Retinal pigment epithelial cell (primary cell): ENCODE measurements at places on chromosomes 3 and 15.

- DNase-seq: no peak
Measured at GRCh38 chr3:131564812-131565211, 62.0 kb upstream of the MRPL3 start.

GRCh38 chr3:51828297-51828696 is 33.1 kb upstream of the IQCF2 start:
- no peak for DNase-seq

DNA sequence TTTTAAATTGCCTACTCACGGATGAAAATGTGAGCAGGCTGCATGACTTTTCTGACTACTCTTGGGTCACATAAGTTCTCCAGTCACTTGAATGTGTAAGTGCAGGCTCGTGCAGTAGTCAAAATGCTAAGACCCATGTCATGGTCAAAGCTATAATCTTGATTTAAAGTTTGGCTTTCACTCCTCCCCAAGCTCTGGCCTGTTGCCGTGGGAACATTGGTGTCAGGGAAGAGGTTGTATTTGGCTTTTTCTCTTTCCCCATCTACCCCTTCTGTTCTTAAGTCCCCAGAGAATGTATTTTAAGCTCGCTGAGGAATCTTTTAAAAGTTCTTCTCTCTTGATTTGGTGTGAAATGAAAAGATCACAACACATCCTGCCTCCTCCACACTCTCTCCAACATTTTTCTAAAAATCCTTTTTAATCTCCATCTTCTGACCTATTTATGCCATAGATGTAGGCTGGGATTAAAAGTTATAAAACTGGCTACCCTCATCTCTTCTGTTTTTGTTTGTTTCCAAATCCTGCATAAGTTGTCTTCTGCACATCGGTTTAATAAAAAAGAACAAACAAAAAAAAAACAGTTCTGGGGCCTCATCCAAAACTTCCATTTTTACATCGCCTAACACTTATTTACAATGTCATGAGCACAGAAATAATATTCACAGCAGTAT is 61.4 kb upstream of the ADAMTSL3 start:
- DNase-seq: no peak

GRCh38 chr3:10926811-10927521 is 65.6 kb upstream of the SLC6A1 start:
- peak; percentile 63 for DNase-seq

DNA sequence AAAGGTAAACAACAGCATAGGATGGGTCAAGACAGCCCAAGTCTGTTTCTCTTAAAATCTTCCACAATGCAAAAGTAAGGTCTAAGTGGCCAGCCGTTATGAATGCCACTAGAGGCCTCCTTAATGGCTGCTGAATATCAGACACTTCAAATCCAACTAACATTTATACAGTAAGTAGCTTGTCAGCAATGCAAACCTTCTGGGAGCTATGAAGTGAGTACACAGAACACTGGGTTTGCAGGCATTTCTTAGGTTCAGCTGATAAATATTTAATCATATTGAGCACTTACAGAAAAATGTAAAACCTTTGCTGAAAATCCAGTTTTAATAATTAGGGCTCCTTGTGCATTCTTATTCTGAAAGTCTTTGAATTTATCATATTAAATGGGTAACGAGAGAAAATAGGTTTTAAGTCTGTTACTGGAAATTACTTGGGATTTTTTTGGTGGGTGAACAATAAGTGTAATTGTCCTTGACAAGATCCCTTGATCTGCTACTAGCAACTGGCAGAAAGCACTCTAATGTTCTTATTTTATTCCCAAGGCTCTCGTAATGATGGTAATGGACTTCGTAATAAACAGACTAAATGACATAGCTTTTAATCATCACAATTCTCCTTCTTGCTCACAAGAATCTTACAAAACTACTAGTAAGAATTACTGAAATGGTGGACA is 141.7 kb upstream of the GPR149 start:
- DNase-seq: peak; percentile 17

GRCh38 chr3:150746791-150747590 is 16.0 kb downstream of the SIAH2 start:
- DNase-seq: no peak

- no peak for DNase-seq
Measured at GRCh38 chr3:81380234-81380633, 381.2 kb downstream of the GBE1 start.

DNA sequence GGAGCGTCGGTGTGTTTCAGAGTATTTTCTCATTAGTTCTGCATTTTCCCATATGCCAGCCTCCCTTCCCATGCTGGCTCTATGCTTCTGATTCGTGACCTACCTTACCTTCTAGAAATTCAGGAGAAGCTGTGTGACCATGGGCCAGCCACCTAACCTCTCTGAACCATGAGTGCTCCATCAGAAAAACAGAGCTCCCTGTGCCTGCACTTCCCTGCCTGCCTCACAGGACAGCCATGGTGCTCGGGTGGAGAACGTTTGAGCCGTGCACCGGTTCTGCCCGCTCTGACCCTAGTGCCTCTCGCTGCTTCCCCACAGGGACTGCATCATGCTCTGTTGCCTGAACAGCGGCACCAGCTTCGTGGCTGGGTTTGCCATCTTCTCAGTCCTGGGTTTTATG is 74.5 kb upstream of the SLC6A1 start:
- DNase-seq: no peak

GRCh38 chr3:38653685-38654537 is 4.4 kb upstream of the SCN5A start:
- DNase-seq: no peak

- no peak for DNase-seq
Measured at GRCh38 chr3:13143381-13144004, 70.3 kb upstream of the IQSEC1 start.

DNA sequence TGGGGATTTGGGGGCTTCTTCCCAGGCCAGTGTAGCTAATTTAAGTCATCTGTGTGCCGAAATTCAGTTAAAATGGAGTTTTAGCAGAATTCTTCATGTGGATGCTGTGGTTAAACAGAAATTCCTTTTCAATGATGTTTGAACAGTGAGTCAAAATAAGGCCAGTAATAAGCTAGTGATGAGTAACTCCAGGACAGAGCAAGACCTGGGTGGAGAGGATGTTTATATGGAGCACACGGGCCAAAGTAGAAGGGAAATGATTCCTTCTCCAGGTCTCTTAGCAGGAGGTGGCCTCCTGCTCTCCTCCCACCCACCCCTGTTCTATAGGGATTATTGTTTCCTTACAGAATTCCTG is 31.9 kb upstream of the UACA start:
- DNase-seq: peak; percentile 52

DNA sequence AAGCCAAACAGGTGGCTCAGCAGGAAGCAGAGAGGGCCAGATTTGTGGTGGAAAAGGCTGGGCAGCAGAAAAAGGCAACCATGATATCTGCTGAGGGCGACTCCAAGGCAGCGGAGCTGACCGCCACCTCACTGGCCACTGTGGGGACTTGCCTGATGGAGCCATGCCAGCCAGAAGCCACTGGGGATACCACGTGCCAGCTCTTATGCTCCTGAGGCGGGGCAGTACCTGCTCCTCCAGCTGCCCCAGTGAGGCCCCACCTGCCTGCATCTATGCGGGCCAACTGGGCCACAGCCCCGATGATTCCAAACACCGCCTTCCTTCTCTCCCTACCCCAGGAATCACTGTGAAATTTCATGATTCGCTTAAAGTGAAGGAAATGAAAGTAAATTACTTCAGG is 22.9 kb upstream of the ARIH1 start:
- no peak for DNase-seq

GRCh38 chr3:132088291-132088690 is 53.5 kb upstream of the CPNE4 start:
- DNase-seq: no peak

- no peak for DNase-seq
Measured at GRCh38 chr3:127208483-127209100, 15.7 kb downstream of the PRR23E start.

GRCh38 chr3:178155521-178155920 is 380.7 kb upstream of the KCNMB2 start:
- no peak for DNase-seq

- no peak for DNase-seq
Measured at GRCh38 chr3:88059380-88060170, 520 bp downstream of the ZNF654 start.

DNA sequence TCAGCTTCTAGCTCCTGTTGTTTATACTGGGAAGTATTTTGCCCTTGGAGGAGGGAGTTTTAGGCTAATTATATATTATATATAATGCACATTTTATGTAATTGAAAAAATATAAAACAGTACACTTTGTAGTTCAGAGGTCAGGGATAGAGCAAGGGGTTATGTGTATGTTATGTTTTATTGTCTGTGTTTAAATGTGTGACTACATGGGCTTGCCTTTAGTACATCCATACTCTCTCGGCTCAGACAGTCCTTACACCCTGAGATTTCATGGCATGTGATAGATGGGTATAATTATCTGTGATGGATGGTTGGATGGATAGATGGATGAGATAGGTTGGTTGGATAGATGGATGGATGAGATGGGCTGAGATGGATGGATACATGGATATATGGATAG is 17.4 kb upstream of the ST3GAL6 start:
- DNase-seq: no peak

- no peak for DNase-seq
Measured at GRCh38 chr3:5186089-5186857, 1.2 kb upstream of the EDEM1 start.

- DNase-seq: no peak
Measured at GRCh38 chr15:44542596-44542995, 5.6 kb downstream of the EIF3J start.

DNA sequence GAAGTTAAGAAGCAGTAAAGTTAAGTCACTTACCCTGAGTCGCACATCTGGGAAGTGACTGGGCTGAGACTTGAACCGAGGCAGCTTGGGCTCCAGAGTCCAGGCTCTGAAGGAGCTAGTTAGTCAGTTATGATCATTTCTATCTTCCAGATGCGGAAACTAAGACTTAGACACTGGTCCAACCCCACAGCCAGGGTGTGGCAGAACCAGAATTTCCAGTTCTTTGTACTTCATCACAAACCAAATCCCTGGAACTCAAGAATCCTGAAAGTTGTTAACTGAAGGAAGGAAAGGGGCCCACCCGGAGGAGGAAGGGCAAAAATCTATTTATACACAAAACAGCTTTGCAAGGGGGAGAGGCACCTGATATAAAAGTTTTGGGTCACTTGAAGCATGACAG is 389.9 kb downstream of the SHQ1 start:
- no peak for DNase-seq

DNA sequence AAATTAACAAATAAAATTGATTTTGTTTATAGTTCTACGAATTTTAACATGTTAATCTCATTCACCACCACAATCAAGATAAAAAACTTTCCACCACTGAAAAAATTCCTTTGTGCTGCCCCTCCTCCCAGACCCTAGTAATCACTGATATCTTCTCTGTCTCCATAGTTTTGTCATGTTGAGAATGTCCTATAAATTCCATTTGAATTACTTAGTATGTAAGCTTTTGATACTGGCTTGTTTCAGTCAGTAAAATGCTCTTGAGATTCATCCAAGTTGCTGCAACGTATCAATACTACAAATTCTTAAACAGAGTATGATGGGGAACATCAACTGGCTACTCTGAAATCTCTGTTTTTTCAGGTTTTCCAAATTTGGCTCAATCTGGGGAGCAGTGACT is 129.6 kb downstream of the CTNNB1 start:
- DNase-seq: no peak

GRCh38 chr3:32901005-32901932 is 50.2 kb upstream of the CCR4 start:
- no peak for DNase-seq

GRCh38 chr15:25811481-25811906 is 51.6 kb downstream of the ATP10A start:
- DNase-seq: no peak

GRCh38 chr3:186198442-186198841 is 89.6 kb upstream of the ETV5 start:
- DNase-seq: no peak

- no peak for DNase-seq
Measured at GRCh38 chr15:92400573-92400972, 6.9 kb downstream of the ST8SIA2 start.

DNA sequence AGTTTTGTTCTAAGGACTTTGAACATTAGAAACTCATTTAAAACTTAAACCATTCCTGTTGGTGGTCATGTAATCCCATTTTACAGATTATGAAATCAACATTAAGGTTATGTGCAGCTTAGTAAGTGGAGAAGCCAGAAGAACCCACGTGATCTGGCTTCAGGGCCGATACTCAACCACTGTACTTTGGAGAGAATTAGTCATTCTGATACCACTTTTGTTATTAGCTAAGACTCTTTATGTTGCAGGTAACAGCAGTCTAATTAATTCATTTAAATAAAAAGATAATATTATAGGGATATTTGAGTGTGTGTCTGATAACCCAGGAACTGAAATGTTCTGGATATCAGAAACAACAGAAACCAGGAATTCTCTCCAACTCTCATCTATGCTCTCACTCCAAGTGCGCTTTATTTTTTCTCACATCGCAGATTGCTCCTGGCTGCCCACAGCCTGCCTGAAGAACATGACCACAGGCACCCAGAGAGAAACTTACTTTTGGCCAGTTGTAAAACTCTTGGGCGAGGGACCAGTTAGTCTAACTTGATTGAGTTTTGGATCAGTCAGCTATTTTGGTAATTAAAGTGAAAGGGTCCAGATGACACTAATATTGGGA is 25.2 kb downstream of the UBE2E1 start:
- no peak for DNase-seq

DNA sequence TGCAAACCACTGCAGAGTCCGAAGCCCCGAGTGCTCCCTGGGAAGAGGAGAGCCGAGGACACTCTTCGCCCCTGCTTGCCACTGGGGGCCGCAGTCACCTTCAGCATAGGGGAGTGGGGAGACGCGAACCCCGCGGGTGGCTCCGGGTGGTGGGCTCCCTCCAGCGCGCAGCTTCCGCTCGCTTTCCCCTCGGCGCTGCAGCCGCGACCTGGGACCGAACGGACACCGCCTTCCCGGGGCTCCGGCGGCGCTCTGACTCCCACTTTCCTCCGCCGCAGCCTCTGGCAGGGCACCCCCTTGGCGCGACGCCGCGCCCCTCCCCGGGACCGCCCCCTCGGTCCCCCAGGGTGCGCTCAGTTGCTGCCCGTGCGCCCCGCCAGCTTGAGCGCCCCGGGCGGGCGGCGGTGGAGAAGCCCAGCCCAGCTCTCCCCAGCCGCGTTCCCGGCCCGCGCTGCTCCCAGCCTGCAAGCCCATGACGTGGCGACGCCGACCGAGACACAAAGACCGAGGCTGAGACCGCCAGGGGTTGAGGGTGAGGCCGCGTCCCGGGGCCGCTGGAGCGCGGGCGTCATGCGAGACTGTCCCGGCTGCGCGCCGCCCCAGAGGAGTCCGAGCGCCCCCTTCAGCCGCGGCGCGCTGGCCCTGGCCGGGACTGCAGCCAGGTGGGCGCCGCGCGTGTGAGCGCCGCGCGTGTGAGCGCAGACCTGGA is at the start of gene MINAR1:
Gene MINAR1, plus strand, starts transcription at position 701 of the 709 bp plus-strand sequence. CDS start 23,812 bp downstream, outside the sequence.
- peak; percentile 15 for DNase-seq

- DNase-seq: no peak
Measured at GRCh38 chr15:76330080-76330680, 6.4 kb upstream of the ISL2 start.

GRCh38 chr3:152349392-152349791 is 80.7 kb downstream of the MBNL1 start:
- peak; percentile 32 for DNase-seq

DNA sequence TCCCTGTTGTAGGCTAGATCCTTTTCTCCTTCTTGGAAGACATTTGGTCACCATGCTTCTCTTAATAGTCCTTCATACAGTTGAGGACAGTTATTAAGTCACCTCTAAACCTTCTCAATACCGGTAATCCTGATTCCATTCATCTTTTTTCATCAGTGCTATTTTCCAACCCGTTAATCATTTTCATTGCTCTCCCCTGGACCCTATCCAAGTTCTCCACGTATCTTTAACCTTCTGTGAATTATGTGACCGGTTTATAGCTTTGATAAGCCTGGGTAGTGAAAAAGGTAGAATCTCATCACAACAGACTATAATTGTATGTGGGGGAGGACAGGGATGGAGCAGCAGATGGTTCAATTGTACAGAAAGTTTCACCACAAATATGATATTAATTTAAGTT is 168.5 kb downstream of the MECOM start:
- DNase-seq: no peak
